GM12864 (cell line): ENCODE measurements at places on chromosomes 6 and 20.

DNA sequence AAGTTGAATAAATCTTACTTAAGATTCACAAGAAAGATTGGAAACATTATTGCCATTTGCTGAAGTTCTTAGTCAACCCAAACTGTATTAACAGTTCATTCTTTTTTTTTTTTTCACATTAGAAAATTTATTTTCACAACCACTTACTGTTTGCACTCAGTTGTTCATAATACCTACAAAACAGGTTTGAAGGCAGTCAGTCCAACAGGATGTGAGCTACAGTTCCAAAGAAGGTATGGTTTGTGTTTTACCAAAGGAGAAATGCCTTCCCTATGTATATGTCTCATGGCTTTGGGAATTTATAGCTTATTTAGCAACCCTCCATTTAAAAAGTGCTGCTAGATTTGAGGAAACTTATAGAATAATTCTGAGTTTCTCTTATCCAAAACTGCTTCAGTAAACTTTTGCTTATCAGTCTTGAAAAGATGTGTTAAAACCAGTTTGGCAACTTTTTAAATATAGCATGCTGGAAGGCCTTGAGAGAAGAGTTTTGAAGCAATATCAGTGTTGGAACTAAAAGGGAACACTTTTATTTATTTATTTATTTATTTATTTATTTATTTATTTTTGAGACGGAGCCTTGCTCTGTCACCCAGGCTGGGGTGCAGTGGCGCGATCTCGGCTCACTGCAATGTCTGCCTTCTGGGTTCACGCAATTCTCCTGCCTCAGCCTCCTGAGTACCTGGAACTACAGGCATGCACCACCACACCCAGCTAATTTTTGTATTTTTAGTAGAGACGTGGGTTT is 46.8 kb upstream of the RREB1 start:
- no peak for DNase-seq

- DNase-seq, result no peak
Measured at GRCh38 chr6:108166664-108167448, 1.0 kb downstream of the NR2E1 start.

DNA sequence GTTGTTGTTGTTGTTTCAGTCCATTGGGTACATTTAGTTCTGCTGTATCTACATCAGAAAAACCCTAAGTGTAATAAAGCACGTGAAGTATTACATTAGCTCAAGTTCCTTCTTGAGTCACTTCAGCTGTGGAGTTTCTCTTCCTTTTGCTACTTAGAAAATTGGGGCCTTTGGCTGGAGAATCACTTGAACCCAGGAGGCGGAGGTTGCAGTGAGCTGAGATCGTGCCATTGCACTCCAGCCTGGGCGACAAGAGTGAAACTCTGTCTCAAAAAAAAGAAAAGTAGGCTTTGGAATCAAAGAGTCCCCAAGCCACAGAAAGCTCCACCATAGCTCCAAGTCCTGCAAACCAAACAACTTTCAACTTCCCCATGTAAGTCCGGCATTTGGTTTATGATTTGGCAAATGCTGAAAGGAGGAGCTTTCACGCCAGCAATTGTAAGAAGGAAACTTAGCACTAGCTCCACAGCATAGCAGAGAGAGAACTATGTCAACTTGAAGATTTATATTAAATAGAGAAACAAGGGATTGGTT is 56.5 kb upstream of the RNF144B start:
- no peak for DNase-seq

DNA sequence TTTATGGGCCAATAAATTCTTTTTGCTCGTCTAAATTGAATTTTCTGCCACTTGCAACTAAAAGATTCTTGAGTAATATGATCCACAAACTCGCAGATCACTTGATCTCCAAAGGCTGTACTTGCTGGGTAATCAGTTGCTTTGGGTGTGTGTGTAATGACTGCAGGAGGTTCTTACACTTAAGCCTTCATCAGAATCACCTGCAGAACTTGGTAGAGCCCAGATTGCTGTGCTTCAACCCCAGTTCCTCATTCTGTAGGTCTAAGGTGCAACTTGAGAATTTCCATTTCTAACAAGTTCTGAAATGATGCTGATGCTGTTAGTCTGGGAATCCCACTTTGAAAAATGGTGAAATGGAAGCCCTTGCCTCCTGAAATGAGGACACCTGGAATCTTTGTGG is 12.9 kb upstream of the FKBP1A start:
- DNase-seq, result no peak

DNA sequence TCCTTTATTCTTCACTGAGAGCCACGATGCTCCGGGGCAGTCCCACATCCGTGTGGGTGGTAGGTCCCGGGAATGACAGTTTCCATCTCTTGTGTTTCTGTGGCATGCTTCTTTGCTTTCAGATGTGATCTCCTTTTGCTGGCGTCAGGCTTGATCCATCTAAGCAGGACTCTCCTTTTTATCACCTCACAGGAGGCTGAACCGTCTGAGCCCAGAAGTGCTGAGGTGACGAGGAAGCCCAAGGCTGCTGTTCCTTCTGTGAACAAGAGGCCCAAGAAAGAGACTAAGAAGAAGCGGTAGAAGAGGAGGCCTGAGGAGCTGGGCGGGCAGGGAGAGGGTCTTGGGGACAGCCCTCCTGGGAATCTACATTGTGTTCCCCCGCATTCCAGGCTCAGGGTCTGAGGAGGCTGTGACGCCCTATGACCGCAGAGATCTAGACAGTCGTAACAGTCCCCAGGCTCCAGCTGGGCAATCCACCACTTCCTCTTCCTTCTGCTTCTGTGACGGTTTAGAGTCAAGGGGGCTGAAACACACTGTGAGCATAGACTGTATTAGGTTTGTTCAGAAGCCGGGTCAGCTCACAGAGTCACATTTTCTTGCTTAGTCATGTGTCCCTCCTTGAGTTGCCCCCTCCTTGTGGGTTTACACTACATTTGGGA is 26.8 kb downstream of the MANBAL start:
- peak; percentile 70 for DNase-seq

- no peak for DNase-seq
Measured at GRCh38 chr6:38160831-38161230, 341.3 kb downstream of the ZFAND3 start.

- no peak for DNase-seq
Measured at GRCh38 chr20:61924858-61925554, 140.7 kb downstream of the TAF4 start.

GRCh38 chr20:18310051-18310450 is 21.7 kb downstream of the ZNF133 start:
- no peak for DNase-seq

GRCh38 chr6:111870742-111871064 is 2.5 kb downstream of the FYN start:
- DNase-seq, result no peak

DNA sequence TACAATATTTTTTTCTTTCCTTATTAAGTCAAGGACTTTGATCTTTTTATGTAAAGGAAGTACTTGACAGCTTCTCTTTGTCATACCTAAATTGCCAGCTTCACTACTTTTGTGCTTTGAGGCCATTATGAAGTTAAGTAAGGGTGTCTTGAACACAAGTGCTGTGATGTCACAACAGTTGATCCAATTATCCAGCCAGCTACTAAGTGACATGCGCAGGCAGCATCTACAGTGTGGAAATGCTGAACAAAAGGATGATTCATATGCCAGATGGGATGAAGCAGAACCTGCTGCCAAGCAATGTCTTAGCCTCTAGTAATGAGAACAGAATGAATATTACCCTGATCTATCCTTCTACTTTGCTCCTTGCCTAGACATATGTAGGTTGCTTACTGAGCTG is 68.3 kb upstream of the TMEM244 start:
- no peak for DNase-seq

- DNase-seq, result no peak
Measured at GRCh38 chr20:23584434-23585199, 16.3 kb upstream of the CST9L start.

DNA sequence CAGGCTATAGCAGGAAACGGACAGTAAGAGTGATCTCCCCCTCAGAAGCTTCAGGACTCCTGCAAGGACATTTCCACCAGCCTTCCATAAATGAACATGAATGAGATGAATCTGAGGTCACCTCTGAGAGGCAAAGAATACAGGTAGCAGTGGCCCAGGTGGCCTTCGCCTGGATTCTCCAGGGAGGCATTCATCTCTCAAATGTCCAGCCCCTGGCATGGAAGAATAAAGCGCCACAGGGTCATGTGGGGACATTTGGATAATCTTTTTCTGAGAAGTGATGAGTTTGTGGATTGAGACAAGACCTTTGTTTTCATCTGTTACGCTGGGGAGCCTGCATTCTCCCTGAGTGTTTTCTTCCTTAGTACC is 2.9 kb downstream of the GMPR start:
- no peak for DNase-seq

- no peak for DNase-seq
Measured at GRCh38 chr6:120608826-120609225, 725.5 kb downstream of the TBC1D32 start.

GRCh38 chr20:63969838-63970713 is at the start of gene ZNF512B:
ZNF512B (minus strand) TSS chr20:63969930; CDS start chr20:63967950, 1,980 bp downstream.
- no peak for DNase-seq

GRCh38 chr20:34876406-34877282 is at the start of gene ACSS2:
ACSS2 (plus strand) TSS chr20:34876612; CDS start chr20:34876646, 34 bp downstream.
- DNase-seq, result no peak

DNA sequence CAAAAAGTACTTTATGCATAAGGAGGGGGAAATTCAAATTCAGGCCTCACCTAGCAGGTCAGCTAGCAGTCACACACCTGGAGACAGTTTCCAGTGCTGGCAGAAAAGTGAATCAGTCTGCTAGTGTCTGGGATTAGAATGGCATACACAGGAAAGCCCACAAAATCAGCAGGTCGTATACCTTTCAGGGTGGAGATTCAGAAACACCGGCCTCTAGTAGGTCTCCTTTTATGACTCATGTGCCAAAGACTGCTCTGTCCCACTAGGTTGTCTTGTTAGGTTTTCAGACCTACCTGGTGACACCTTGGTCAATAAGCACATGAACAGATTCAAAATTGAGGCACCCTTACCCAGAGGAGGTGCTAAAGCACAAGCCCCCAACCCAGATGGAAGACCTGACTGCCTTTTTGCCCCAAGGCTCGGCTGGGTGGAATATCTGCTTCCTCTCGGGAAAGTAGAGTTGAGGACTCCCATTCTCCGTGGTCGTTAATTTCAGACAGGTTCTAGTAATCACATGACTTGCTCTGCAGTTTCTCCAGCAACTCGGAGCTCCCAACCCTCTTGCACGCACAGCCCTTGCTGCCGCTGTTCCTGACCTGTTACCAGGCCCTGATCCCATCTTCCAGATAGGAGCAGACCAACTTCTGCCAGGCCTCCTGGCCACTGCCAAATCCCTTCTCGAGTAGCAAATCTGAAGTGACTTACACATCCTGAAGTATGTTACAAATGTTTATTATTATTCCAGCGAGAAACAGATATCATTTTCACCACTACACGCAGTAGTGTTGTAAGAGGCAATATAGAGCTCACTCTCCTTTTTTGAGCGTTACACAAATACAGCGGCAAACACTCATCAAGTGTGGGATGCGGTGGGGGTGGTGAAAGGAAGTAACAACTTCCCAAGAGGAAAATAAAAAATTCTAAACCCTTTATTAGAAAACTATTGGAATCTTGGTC is 46.6 kb downstream of the AGPAT4 start:
- no peak for DNase-seq

- no peak for DNase-seq
Measured at GRCh38 chr6:160400446-160400845, 52.3 kb downstream of the SLC22A3 start.

- no peak for DNase-seq
Measured at GRCh38 chr6:35007016-35007415, 118.0 kb downstream of the ANKS1A start.

DNA sequence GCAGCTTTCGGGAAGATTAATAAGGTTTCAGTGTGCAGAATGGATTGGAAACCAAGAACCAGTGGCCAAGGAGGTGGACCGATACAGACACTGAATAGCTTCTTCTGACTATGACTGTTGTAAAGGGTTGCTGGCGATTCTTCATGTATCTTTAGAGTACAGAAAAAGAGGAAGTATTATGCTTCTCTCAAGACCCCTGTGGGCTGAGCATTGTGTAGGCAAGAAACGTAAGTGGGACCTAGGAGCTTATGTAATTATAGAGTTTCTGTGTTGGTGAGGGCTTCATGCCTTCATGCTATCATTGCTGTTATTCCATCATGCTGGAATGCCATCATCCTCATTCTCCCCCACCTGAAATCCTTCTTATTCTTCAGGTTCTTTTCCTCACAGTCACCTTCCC is 105.4 kb upstream of the AKIRIN2 start:
- no peak for DNase-seq

DNA sequence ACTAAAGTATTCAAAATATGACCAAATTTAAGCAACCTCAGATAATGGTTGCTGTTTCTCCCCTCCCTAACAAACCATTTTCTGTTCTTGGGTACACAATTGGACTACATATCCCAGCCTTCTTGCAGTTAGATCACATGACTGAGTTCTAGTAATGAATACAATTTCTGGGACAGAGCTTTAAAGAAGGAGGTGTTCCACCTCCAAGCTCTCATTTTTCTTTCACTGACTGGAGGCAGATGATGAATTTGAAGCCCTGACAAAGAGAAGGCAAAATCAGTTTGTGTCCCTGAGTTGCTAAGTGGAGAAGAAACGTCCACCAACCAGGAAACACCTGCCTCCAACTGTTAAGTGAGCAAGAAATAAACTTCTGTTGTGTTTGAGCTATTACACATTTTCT is 117.2 kb downstream of the LCA5 start:
- no peak for DNase-seq

DNA sequence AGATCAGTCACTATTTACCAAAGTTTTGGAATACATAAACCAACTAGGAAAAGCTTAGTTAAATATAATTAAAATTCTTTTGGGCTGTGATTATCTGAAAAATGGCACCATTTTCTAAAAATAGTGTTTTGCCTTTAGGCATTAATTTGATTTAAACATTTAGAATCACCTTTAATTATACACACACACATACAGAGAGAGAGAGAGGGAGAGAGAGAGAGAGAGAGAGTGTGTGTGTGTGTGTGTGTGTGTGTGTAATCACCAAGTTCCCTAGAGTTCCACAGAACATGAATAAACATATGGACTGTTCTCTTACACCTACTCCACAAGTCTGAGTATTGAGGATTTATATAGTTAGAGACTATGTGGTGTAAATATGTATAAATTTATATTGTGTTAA is 141.2 kb upstream of the ATXN1 start:
- no peak for DNase-seq

- no peak for DNase-seq
Measured at GRCh38 chr6:16402581-16402900, 164.2 kb downstream of the GMPR start.

- no peak for DNase-seq
Measured at GRCh38 chr6:71460933-71461332, 172.3 kb downstream of the OGFRL1 start.

GRCh38 chr6:123821112-123821511 is 17.4 kb downstream of the NKAIN2 start:
- DNase-seq, result no peak

DNA sequence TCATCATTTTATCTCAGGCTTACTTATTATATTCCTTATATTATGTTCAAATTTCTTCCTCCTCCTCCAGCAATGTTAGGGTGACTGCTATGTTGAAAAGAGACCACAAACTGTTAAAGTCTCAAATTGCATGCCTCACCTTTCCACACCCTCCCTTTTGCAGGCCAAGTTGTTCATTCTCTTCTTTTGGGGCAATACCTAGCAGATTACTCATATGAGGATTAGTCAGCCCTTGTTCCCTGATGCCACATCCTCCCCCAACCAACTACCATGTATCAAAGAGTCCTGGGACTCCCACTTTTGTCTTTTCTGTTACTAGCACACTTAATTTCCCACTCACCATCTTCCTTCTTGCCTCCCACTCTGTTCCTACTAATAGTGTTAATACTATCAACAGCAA is 434.7 kb downstream of the BCKDHB start:
- DNase-seq, result no peak

- no peak for DNase-seq
Measured at GRCh38 chr6:92159046-92159445, 1260.3 kb downstream of the EPHA7 start.

- no peak for DNase-seq
Measured at GRCh38 chr6:20770773-20771172, 236.5 kb downstream of the CDKAL1 start.
